Glutamatergic neuron (in vitro differentiated cells): ENCODE measurements at places on chromosomes 1 and 21.

DNA sequence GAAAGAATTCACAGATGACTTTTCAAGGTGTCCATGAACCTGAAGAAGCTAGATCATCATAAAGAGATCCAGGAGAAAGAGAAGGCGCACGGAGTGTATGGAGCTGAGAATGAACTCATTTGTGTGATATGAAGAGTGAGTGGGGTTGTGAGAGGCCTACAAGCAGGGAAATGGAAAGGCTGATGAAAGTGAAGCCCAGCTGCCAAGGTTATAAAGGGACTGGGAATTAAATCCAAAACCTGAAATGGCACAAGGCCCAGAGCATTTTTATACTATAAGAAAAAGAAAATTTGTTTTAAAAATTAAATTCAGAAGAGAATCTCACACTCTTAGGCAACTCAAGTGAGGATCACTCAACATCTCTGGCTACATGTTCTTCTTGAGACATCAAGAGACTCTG lies 43.4 kb downstream of the HSD3B1 start:
- no peak for DNase-seq

DNA sequence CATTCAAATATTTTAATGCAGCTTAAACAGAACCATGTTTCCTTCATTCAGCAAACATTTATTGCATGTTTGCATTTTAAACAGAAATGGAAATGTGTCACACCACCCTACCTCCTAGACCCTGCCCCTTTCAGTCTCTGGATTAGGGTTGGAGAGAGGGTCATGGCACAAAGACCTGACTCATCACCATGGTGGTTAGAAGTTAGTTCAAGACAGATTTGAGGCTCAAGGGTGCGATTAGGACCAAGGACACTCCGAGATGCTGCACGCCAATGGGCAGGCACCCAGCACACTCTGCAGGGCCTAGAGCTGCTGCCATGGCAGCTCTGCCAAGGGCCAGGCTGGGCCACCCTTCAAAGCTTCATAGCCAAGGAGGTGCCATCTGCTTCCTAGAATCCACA lies 86.9 kb downstream of the NAV1 start:
- no peak for DNase-seq

GRCh38 chr1:70265946-70266345 lies 44.8 kb downstream of the SRSF11 start:
- no peak for DNase-seq

DNA sequence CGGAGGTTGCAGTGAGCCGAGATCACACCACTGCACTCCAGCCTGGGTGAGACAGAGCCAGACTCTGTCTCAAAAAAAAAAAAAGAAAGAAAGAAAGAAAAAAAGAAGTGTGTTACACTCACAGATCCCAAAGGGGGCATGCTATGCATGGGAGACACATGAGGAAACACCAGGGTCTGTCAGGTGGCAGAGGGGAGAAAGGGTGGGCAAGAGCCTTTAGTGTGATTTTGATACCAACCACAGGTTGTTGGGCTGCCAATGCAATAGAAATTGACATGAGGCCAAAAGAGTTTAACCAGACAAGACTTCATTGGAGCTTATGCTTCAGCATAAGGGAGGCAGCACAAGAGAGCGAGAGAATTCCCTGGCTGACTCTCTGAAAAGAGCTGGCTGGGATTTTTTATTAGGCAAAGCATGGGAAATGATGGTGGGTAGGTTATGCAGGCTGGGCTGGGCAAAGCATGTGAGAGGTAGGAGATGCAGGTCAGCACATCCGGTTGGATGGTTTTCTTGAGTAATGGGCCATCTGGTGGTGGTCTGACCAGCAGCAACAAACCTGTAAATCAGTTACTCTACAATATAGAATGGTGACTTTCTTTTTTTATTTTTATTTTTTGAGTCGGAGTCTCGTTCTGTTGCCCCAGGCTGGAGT lies 11.7 kb upstream of the EXTL1 start:
- no peak for DNase-seq

DNA sequence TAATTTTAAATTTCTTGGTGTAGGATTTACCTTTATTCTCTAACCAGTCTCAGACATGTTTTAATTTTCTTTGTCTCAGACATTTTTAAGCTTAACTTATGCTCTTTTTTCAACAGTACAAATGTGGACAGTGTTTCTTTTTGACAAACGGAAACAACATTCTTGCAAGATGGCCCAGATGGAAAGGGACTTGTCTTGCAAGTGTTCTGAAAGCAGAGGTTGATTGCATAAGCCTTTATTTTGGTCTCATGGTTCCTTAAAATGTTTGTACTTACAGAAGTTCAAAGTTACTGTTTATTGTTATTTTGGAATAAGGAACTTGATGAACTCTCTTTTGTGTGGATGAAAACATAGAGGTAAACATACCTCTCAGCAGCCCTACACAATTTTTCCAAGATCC lies 22.9 kb downstream of the SMAP2 start:
- DNase-seq = no peak

DNA sequence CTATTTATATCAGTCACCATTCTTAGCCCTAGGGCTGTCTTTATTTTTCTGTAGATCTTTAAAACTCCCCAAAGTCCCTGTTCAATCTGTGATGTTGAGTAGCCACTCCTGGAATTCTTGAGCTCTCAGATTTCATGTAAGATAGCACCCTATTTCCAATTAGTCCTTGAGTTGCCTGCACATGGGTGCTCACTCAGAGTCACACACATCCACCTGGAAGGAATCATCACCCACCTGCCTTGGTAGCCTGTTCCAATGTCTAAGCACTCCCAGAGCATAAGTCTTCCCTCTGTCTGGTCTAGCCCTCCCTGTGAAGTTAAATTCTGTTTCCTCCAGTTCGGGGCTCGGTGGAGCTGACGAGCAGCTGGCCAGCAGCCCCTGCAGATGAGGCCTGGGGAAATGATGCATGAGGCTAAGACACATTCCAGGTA lies 14.7 kb upstream of the ATF3 start:
- no peak for DNase-seq

DNA sequence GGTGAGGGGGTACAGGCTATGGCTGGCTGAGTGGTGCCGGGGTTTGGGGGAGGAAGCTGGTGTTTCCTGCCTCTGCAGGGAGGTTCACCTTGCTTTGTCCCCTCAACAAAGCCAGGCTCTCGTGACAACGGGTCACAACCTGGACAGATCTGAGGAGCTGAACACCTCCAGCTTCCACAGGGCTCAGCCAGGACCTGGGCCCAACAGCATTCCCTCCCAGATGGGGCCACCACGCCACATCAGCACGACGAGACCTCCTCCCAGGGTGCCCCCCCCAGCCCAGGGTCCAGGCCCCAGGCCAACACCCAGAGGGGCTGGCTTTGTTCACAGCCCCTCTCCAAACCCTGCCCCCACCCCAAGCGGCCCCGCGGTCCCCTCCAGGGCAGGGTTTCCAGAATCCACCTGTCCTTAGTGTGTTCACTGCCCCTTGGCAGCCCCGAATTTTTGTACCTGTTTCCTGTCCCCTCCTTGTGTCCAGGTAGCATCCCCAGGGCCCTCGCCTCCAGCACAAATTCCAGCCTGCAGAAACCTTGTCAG lies 34.7 kb downstream of the UBE2G2 start:
- no peak for DNase-seq

DNA sequence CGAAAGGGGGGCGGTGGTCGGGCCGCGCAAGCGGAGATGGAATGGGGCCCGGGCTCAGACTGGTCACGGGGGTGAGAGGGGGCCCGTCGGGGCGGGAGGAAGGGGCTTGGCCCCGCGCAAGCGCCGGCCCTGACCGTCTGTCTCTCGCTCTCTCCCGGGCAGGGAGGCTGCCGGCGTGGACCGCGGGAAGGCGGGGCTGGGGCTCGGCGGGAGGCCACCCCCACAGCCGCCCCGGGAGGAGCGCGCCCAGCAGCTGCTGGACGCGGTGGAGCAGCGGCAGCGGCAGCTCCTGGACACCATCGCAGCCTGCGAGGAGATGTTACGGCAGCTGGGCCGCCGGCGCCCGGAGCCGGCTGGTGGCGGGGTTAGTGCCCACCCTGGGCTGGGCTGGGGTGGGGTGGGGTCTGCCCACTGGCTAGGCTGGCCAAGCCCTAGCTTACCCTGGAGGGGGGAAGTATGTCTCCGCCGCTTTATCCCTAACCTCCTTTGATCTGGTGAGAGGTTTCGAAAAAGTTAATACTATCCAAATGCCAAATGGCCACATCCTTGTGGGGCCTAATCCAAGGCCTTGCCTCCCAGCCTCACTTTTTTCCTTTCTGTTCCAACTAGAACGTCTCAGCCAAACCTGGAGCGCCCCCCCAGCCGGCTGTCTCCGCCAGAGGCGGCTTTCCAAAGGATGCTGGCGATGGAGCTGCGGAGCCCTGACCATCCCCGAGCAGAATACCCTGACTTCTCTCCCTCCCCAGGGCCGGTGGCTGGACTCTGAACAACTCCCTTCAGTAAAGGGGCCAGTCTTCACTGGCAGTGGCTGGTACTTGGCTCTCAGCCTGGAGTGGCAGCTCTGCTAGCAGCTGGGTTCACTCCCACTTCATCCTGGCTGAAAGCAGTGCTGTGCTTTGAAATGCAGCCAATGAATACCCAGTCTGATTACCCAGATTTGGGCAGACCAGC lies 636 bp upstream of the YRDC start:
- peak; percentile 83 for DNase-seq

- no peak for DNase-seq
These were observed 40.8 kb downstream of the DSTYK start for GRCh38 chr1:205170532-205171269.

DNA sequence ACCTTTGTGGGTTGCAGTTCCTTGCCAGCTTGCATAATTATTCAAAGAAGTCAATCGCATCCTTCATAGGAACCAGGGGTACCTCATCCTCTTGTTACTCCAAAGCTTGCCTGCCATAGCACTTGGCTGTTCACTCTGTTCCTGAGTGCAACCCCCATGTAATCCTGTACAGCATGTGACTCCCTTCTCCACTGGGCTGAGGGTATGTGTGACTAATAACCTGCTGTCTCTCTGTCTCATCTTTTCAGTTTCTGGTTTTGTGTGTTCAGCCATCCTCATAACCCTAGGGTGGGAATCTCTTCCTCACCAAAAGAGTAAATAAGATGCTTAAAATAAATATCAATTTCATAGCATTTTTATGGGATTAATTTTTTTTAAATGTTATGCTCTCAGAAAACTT lies 351.9 kb downstream of the S1PR1 start:
- DNase-seq = no peak

GRCh38 chr1:79633456-79633855 lies 626.9 kb upstream of the ADGRL4 start:
- no peak for DNase-seq

DNA sequence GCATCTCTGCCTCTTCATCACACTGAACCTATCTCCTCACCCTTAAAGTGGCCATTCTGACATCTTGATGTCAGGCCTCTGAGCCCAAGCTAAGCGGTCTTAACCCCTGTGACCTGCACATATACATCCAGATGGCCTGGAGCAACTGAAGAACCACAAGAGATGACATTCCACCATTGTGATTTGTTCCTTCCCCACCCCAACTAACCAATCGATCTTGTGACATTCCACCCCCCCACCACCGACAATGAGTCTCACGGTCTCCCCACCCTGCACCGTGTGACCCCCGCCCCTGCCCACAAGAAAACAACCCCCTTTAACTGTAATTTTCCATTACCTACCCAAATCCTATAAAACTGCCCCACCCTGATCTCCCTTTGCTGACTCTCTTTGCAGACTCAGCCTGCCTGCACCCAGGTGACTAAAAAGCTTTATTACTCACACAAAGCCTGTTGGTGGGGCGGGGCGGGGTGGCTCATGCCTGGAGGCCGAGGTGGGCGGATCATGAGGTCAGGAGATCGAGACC lies 21.0 kb upstream of the PINK1 start:
- no peak for DNase-seq

DNA sequence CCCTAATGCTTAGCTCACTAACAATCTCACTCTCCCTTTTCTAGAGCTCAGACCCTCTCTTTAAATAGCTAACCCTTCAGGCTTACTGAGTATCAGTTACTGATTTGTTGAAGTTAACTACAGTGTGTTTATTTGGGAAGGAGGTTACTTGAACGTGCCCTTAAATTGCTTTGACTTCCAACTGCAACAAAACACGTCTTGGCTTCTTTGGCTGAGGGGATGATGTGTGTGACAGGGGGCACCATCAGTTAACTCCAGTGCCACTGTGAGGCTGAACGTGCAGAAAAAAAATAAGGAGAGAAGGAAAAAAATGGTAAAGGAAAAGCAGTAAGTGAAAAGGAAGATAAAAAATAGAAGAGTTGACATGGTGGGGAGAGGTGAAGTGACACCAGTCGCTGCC lies 75.1 kb upstream of the NRIP1 start:
- DNase-seq = no peak

DNA sequence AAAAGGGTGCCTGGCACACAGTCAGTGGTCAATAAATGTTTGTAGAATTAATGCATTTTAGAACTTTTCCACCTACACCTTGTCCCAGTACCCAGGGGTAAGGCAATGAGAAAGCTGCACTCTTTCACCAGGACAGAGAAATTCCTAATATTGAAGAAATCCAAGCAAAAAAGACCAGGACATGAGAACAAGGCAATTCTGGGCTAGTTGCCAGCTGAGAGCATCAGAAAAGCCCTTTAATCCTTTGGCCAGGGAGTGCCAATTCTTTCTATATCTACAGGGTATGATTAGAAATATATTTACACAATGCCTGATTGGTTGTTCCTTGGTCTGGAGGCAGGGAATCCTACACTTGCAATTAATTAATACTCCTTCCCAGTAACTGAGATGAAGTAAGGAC lies 492.4 kb upstream of the NFIA start:
- DNase-seq = no peak

DNA sequence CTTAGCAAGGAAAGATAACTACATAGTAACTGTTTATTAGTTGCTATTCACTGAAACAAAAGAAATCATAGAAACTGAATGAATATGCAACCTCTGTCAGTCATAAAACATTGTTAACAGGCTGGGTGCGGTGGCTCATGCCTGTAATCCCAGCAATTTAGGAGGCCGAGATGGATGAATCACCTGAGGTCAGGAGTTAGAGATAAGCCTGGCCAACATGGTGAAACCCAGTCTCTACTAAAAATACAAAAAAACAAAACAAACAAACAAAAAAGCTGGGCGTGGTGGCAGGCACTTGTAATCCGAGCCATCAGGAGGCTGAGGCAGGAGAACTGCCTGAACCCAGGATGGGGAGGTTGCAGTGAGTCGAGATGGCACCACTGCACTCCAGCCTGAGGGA lies 44.1 kb downstream of the CRB1 start:
- no peak for DNase-seq

- peak; percentile 54 for DNase-seq
These were observed 16.6 kb upstream of the EYA3 start for GRCh38 chr1:28104866-28105467.

DNA sequence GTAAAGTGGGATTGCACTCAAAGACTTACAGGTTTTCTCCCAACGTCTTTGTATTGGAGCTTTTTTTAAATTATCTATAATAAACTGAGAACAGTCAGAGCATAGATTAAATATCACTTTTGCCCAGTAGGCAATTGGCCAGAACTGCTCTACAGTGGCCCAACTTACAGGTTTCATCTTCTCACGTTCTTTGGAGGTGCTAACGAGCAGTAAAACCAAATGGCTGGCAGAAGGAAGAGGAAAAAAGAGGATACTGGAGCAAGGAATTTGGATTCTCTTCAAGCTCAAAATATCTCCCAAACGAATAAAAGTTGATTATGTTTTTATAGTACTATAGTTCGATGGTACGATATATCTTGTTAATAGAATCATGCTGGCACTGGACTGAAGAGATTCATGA lies 201.1 kb downstream of the ROR1 start:
- no peak for DNase-seq

- DNase-seq = no peak
These were observed 24.2 kb downstream of the ERG start for GRCh38 chr21:38474124-38474523.
